Calu3 (cell line): ENCODE measurements at places on chromosomes 2 and 18.

DNA sequence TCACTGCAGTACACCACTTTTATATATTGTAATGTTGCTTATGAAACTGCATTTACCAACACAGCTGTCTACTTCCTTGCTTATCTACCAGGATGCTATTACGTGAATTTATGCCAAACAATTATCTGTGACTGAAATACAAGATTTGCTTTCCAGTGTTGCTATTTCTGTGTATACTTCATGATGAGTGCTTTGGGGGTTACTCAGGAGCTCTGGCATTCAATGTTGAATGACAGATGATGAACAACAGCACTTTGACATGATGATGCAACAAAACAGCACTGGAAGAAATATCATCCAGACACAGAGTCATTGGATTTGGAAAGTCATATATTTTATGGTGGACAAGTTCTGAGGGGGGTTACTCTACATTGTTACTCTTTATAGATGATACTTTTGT, 125.8 kb downstream of the NETO1 start:
- H3K4me1 ChIP-seq = no peaks in the 10 kb centered on the region
- H3K27me3 ChIP-seq = no peaks in the 10 kb centered on the region
- no peak overlapping the region for H3K4me3 ChIP-seq
- no peak for DNase-seq

DNA sequence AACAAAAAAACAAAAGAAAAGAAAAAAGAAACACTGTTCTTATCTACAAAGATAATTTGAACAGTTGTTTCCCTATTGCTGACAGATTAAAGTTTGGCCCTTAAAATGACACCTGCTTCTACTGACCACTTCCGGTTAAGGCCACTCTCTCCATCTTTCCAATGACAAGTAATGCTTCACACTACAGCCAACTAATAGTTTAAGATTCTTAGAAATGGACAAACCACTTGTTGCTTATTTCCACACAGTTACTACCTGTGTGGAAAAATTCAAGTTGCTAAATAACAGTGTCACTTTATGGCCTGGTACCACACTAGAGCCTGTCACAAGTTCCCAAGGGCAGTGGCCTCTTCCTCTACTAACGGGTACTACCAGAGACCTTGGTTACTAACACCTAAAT, 2.4 kb downstream of the TMEM185B start:
- no peak overlapping the region for H3K27ac ChIP-seq
- no peak for DNase-seq
- H3K27me3 ChIP-seq = no peaks in the 10 kb centered on the region
- H3K36me3 ChIP-seq = peaks cover 42% of the 10 kb centered on the region
- peaks cover 15% of the 10 kb centered on the region for H3K4me1 ChIP-seq
- no peak overlapping the region for H3K4me3 ChIP-seq

DNA sequence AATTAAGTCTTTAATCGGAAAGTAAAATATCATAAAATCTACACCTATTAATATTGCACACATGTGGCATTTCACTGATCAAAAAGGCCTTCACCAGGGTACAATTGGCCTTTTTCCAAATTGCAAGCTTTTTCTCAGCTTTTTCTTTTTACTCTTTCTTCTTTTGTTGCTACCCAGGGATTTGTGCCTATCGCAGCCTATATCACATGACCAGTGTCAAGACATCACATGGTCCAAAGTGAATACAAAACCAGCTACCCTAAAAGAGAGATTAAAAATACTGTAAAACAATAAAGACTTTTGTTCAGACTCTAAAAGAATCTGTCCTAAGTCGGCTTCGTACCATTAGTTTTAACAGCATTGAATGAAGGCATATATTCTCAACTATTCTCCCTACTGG, 15.0 kb upstream of the OTX1 start:
- no peak overlapping the region for H3K4me3 ChIP-seq
- H3K4me1 ChIP-seq = peaks cover 8% of the 10 kb centered on the region
- no peaks in the 10 kb centered on the region for H3K27me3 ChIP-seq
- no peaks in the 10 kb centered on the region for H3K36me3 ChIP-seq
- no peak overlapping the region for H3K27ac ChIP-seq

DNA sequence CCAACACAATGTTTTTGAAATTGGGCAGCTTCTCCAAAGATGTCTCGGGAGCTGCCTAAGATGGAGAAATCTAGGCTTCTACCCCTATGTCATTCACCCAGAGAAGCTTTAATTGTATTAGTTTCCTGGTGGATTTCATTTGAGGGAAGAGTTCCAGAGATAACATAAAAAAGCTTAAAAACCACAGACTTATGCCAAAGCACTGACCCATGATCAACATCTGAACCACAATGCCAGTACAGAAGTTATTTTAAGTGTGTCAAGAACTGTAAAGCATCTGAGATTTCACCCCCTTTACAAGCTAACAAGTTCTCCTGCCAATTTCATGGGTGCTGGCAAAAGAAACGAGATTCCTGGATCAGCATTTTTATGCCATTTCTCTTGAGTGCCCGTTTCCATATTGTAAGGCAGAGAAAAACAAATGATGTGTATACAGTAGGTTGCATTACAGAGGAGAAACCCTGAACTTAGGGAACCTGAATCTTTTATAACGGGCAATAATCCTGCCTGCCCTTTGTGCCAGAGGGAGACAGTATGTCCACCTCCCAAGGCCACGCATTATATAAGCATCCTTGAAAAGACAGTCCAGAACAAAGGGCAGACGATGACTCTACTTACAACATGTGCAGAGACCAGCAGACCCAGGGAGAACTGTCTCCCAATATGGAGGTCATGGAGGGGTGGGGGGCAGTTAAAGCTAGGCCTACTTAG, 44.1 kb downstream of the MREG start:
- no peak for DNase-seq
- no peaks in the 10 kb centered on the region for H3K36me3 ChIP-seq
- H3K4me3 ChIP-seq = no peak overlapping the region
- H3K27ac ChIP-seq = no peak overlapping the region
- peaks cover 14% of the 10 kb centered on the region for H3K4me1 ChIP-seq

DNA sequence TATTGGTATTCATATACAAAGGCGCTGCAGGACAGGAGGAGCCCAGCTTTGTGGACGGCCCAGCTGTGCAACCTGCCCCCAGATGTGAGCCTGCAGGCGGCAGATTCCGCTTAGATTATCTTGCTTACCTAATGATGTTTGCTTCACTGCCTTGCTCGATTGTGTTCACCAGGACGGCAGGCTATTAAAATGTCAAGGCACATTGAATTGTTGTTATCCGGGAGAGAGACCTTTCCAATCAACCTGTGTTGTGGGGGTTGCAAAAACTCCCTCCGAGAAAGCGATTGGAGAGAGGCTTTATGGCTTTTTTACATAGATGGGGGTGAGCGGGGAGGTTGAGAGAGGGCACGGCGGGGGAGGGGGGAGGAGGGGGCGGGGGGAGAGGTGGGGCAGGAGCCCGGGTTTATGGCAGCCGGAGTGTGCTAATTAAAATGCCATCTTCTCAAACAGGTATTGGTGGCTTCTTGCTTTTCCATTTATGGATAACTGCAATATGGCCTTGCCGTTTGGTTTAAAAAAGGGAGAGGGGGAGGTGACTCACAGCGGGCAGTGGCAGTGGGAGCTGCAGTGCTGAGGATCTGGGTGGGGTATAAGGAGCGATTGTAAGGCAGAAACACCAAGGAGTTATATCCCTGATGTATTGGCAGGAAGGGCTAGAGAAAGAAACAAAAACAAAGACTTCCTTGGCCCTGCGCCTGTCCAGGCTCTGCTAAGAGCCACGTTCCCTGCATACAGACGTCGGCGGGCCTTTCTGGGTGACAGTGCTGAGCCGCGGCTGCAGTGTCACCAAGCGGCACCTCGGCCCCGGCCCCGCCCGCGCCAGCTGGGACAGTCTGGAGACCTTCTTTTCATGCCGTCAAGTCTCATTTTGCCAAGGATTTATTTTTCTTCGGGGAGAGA, 97.2 kb downstream of the INSIG2 start:
- H3K36me3 ChIP-seq = peaks cover 21% of the 10 kb centered on the region
- no peaks in the 10 kb centered on the region for H3K27me3 ChIP-seq
- peak overlapping the region; percentile 91 for H3K27ac ChIP-seq

GRCh38 chr18:76553715-76554546, 58.9 kb upstream of the ZNF516 start:
- H3K36me3 ChIP-seq = peaks cover 5% of the 10 kb centered on the region
- DNase-seq = no peak
- H3K27me3 ChIP-seq = no peaks in the 10 kb centered on the region
- no peak overlapping the region for H3K27ac ChIP-seq
- H3K4me1 ChIP-seq = peaks cover 22% of the 10 kb centered on the region

GRCh38 chr2:85952196-85952734, 63.5 kb upstream of the ST3GAL5 start:
- no peaks in the 10 kb centered on the region for H3K27me3 ChIP-seq
- H3K4me3 ChIP-seq = no peak overlapping the region
- no peaks in the 10 kb centered on the region for H3K36me3 ChIP-seq

GRCh38 chr2:226064932-226065570, 665.5 kb downstream of the NYAP2 start:
- H3K4me1 ChIP-seq = no peaks in the 10 kb centered on the region
- H3K36me3 ChIP-seq = no peaks in the 10 kb centered on the region
- no peak overlapping the region for H3K4me3 ChIP-seq
- DNase-seq = no peak
- H3K27ac ChIP-seq = no peak overlapping the region

DNA sequence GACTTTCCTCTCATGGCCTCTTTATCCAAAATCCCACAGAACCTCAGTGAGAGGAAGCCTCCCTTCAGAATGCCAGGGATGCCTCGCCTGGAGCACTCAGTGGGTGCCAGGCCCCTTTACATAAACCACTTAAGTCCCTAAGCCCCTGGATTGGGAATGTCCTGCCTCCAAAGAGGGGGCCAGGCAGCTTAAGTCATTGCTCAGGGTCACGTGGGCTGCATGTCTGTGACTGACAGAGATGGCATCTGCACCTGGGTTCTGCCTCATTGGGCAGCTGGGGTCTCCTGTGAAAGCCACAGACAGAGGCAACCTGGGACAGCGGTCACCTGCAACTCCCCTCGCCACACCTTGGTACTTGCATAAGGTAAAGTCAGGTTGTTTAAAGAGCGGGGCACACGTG, 93.5 kb downstream of the MYT1L start:
- no peak overlapping the region for H3K27ac ChIP-seq
- H3K4me1 ChIP-seq = no peaks in the 10 kb centered on the region
- H3K27me3 ChIP-seq = no peaks in the 10 kb centered on the region
- H3K4me3 ChIP-seq = no peak overlapping the region

DNA sequence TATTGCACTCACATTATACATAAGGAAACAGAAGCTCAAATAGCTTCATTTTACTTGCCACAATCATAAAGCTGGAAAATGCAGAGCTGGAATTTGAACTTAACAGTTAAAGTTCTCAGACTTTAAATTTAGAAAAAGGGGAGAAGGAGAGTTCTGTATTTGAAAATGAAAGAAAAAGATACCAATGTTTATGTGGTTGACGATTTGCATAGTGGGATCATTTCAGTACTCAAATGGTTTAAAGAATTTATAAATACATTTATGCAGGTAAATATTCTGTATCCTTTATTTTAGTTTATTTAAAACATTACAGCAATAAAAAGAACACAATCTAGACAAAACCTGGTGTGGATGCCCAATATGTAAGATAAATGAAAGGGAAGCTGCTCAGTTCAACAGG, 25.5 kb upstream of the STAT4 start:
- no peaks in the 10 kb centered on the region for H3K36me3 ChIP-seq
- no peak overlapping the region for H3K27ac ChIP-seq
- no peak overlapping the region for H3K4me3 ChIP-seq
- H3K4me1 ChIP-seq = peaks cover 43% of the 10 kb centered on the region

GRCh38 chr2:38190542-38191218, 114.7 kb upstream of the CYP1B1 start:
- H3K4me1 ChIP-seq = peaks cover 7% of the 10 kb centered on the region
- DNase-seq = no peak
- no peak overlapping the region for H3K4me3 ChIP-seq
- no peak overlapping the region for H3K27ac ChIP-seq

- H3K4me1 ChIP-seq = peaks cover 85% of the 10 kb centered on the region
- H3K27ac ChIP-seq = peak overlapping the region; percentile 96
- H3K4me3 ChIP-seq = no peak overlapping the region
- DNase-seq = no peak
- H3K27me3 ChIP-seq = no peaks in the 10 kb centered on the region
- H3K36me3 ChIP-seq = peaks cover 17% of the 10 kb centered on the region
Observed at GRCh38 chr18:31229829-31230228, 67.2 kb upstream of the DSC1 start.

GRCh38 chr2:218345491-218346236, 11.0 kb upstream of the CATIP start:
- peaks cover 4% of the 10 kb centered on the region for H3K36me3 ChIP-seq
- H3K27ac ChIP-seq = no peak overlapping the region
- DNase-seq = no peak
- no peaks in the 10 kb centered on the region for H3K4me1 ChIP-seq
- H3K27me3 ChIP-seq = no peaks in the 10 kb centered on the region

- H3K4me3 ChIP-seq = no peak overlapping the region
- H3K36me3 ChIP-seq = no peaks in the 10 kb centered on the region
- H3K4me1 ChIP-seq = no peaks in the 10 kb centered on the region
- H3K27me3 ChIP-seq = no peaks in the 10 kb centered on the region
- no peak overlapping the region for H3K27ac ChIP-seq
Observed at GRCh38 chr2:48279344-48280090, 250.4 kb upstream of the STON1 start.

- H3K27ac ChIP-seq = no peak overlapping the region
- no peaks in the 10 kb centered on the region for H3K4me1 ChIP-seq
- no peaks in the 10 kb centered on the region for H3K36me3 ChIP-seq
- H3K4me3 ChIP-seq = no peak overlapping the region
Observed at GRCh38 chr2:12070153-12070552, 323.7 kb downstream of the LPIN1 start.

GRCh38 chr2:173763641-173764040, 201.5 kb downstream of the SP3 start:
- DNase-seq = no peak
- H3K27ac ChIP-seq = no peak overlapping the region
- H3K36me3 ChIP-seq = no peaks in the 10 kb centered on the region
- no peaks in the 10 kb centered on the region for H3K27me3 ChIP-seq

DNA sequence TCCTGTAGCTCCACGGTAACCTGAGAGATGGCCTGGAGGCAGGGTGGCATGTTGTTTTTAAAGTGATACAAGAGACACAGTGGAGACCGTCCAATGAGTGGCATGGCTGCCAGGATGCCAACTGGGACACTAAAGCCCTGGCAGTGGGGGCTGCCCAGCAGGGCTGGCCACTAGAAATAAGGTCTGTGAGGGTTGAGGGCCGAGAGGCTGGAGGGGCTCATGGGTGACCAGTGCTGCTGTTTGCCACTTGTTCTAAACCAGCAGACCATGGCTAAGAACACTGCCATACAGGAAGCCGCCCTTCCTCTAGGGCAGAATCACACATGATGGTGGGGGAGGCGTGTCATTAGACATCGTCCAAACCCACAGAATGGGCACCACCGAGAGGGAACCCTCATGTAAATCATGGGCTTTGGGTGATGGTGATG, 71.9 kb downstream of the ALPK2 start:
- no peaks in the 10 kb centered on the region for H3K27me3 ChIP-seq
- no peak overlapping the region for H3K27ac ChIP-seq
- H3K4me3 ChIP-seq = no peak overlapping the region
